Left forelimb (tissue), 1 donor: ENCODE measurements at places on chromosomes 6 and 20.

DNA sequence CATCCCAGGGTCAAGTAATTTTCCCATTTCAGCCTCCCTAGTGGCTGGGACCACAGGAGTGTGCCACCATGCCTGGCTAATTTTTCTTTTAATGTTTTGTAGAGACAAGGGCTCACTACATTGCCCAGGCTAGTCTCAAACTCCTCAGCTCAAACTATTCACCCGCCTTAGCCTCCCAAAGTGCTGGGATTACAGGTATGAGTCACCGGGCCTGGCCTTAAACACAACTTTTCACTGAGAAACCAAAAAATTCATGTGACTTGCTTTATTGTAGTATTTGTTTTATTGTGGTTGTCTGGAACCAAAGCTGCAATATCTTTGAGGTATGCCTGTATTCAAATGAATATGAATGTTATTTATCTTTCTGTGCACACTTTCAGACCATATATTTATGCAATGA is 72.2 kb downstream of the RWDD2A start:
- no peak for DNase-seq

- DNase-seq: no peak
Observed at GRCh38 chr6:160137130-160137988, 15.7 kb downstream of the SLC22A1 start.

DNA sequence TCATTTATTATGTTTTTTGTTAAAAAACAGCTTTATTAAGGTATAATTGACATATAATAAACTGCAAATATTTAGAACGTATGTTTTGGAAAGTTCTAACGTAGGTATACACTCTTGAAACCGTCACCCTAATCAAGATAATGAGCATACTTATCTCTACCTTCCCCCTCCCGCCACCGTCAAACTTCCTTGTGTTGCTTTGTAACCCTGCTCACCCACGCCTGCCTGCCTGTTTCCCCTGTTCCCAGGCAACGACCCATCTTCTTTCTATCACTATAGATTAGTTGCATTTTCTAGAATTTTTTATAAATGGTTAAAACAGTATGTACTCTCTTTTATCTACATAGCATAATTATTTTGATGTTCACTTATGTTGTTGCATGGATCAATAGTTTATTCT is 33.5 kb upstream of the GCLC start:
- DNase-seq: no peak

GRCh38 chr6:112475083-112475482 is 128.0 kb downstream of the RFPL4B start:
- no peak for DNase-seq

DNA sequence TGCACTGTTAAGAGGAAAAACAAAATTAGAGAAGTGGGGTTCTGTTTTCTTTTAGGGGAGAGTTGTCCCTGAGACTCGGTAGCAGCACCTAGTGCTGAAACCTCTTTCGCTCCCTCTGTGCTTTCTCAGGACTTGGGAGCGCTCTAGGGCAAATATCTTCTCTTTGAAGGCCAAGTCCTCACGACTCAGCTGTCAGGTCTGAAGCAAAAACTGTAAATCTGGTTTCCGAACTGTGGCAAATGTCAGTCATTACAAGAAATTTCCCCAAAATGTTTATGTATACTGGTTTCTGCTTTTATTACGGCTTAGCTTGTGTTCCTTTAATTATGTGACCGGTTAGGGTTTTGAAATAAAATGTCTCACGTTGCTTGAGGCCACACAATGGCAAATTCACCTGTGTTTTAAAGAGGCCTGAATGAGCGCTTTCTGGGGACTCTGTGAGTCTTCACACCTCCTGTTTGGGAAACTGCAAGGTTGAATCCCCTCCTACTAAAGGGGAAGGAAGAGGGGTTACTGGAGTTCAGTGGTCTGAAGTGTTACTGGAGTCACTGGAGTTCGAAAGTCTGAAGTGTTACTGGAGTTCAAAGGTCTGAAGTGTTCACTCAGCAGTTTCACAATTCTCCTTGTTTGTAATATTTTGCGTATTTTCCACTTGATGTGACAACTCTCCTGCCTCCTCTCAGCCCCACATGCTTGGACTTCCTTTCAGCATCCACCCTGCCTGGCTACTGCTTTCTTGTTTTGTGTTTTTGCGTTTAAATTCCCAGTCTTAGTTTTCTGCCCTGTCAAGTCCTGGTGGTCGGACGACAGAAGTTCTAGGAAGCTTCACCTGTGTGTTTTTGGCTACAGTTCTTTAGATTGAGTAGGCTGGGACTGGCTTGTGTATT is 1.6 kb downstream of the SMPDL3A start:
- no peak for DNase-seq

DNA sequence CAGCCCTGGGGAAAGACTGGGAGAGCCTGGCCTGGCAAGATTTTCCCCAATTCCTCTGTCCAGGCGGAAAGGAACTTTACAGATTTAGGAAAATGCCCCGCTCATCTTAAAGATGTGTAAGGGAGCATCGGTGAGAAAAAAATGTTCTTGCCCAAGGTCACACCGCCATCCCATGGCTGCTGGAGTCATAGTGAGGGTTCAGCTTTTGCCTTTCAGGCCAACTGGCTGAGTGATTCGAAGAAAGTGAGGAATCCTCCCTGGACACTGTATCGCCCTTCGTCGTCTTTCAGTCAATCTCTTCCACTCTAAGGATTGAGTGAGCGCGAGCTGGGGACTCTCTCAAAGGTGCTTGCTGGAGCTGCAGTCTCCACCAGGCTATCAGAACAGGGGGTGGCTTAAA is 1.4 kb downstream of the WFDC2 start:
- no peak for DNase-seq

- DNase-seq: no peak
Observed at GRCh38 chr6:6723921-6724538, 135.5 kb downstream of the LY86 start.

GRCh38 chr6:106102967-106103727 is 17.0 kb downstream of the PRDM1 start:
- no peak for DNase-seq

DNA sequence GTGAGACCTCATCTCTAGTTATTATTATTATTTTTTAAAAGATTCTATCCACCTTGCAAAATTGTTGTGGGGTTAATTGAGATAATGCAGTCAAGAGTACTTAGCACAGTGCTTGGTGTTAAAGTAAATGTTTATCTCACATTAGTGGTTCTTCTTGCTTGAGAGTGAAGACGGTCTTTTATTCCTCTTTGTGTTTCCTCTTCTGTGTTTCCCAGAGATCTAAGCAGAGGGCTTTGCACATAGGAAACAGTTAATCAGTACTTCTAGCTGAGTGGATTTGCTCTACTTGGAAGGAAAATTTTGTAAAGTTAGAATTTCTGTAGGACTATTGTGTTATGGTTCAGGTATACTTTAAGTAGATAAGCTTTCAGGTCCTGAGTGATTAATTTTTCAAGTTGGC is 3.5 kb downstream of the ARMC2 start:
- DNase-seq: no peak
